ENCODE measurements at places on chromosomes 2 and 18. TPM values are rescaled to one million over a fixed set of nuclear protein-coding genes. Genes with fewer than 3 reads are reported as not detected.

QPCT gene
- total RNA-seq: not detected

CRYBA2 gene
- not detected for total RNA-seq

MEIS1 gene
- 23.1 TPM for total RNA-seq

CWC22 gene
- 15.3 TPM for total RNA-seq

STPG4 gene
- total RNA-seq: not detected

CROCC2 gene
- total RNA-seq: 4.5 TPM

CYP27A1 gene
- 147 TPM for total RNA-seq

DAW1 gene
- 7.3 TPM for total RNA-seq

PLCL1 gene
- total RNA-seq: 5.3 TPM

LOXHD1 gene
- 2.1 TPM for total RNA-seq

LRP2 gene
- 27.3 TPM for total RNA-seq

KCNIP3 gene
- 1.3 TPM for total RNA-seq

SNED1 gene
- 61.1 TPM for total RNA-seq

D2HGDH gene
- 12.5 TPM for total RNA-seq

GRCh38 chr18:43805646-43806194 lies 528.4 kb upstream of the SYT4 start:
- no peaks in the 10 kb centered on the region for H3K4me1 ChIP-seq
- H3K27me3 ChIP-seq: no peaks in the 10 kb centered on the region
- DNase-seq: no peak
- H3K27ac ChIP-seq: no peak overlapping the region

GRCh38 chr2:133602538-133602937 lies 34.3 kb upstream of the NCKAP5 start:
- H3K27me3 ChIP-seq: no peaks in the 10 kb centered on the region
- H3K27ac ChIP-seq: no peak overlapping the region
- no peak overlapping the region for H3K4me3 ChIP-seq
- no peak for DNase-seq

DNA sequence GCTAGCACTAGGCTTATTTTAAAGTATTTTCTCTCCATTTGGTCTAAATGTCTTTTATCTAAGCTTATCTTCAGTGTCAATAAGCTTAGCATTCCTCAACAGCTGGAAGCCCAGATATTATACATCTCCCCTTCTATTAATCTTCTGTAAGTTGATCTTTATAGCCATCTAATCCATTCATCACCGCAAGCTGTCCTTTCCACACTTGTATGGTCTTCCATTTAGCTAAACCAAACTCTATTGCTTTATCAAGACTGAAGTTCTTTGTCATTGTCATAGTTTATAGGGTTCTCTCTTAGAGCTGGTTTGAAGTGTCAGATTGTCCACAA lies 101.3 kb upstream of the GPR45 start:
- H3K4me1 ChIP-seq: peaks cover 7% of the 10 kb centered on the region
- H3K36me3 ChIP-seq: no peaks in the 10 kb centered on the region
- peaks cover 16% of the 10 kb centered on the region for H3K27me3 ChIP-seq

- H3K4me1 ChIP-seq: no peaks in the 10 kb centered on the region
- H3K4me3 ChIP-seq: no peak overlapping the region
- no peaks in the 10 kb centered on the region for H3K36me3 ChIP-seq
- no peak for DNase-seq
- no peak overlapping the region for H3K27ac ChIP-seq
Observed at GRCh38 chr18:77461062-77461688, 211.5 kb downstream of the GALR1 start.

DNA sequence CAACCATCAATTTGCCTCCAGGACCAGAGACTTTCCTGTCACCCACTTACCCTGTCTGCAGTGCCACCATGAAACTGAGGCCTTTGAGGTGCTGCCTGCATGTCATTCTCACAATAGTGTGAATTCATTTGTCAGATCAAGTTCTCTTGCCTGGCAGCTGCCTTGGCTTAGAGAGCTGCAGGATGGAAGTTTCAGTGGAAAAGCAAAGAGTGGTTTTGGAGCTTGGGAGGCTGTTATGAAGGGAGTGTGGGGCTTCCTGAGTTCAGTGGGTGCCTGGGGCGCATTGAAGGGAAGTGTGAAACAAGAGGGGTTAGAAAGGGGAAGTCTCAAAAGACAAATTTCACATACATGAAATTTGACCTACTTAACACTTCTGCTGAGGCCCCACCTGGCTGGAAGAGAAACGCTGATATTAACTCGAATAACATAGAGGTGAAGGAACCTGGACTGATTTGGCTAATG lies 7.9 kb upstream of the LBH start:
- no peaks in the 10 kb centered on the region for H3K36me3 ChIP-seq
- H3K27ac ChIP-seq: peak overlapping the region; percentile 22
- no peaks in the 10 kb centered on the region for H3K27me3 ChIP-seq
- no peak overlapping the region for H3K4me3 ChIP-seq
- H3K4me1 ChIP-seq: peaks cover 17% of the 10 kb centered on the region
- DNase-seq: no peak

DNA sequence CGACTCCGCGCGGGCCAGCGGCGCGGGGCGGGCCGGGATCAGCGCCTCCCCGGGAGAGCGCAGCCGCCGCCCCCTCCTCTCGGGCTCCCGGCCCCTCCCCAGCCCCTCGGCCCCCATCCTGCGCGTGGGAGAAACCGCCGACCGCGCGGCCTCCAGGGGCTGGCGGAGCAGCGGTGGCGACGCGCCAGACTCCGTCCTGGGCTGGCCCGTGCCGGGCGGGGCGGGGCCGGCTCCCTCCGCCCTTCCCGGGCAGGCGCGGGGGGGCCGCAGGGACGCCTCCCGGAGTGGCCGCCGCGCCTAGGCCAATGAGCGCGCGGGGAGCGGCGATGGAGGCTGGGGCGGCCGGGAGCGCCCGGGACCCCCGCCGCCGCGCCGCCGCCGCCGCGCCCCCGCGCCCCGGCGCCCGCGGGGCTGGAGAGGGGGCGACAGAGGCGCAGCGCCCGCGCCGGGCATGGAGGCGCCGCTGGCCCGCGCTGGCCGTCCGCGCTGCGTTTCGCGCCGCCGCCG lies 49.1 kb downstream of the KCNIP3 start:
- no peak overlapping the region for H3K27ac ChIP-seq
- peaks cover 22% of the 10 kb centered on the region for H3K4me1 ChIP-seq
- peak overlapping the region; percentile 76 for H3K4me3 ChIP-seq
- H3K36me3 ChIP-seq: no peaks in the 10 kb centered on the region

GRCh38 chr18:74610051-74610615 lies 12.5 kb downstream of the ZNF407 start:
- no peak overlapping the region for H3K27ac ChIP-seq
- H3K4me1 ChIP-seq: no peaks in the 10 kb centered on the region
- DNase-seq: no peak
- no peaks in the 10 kb centered on the region for H3K27me3 ChIP-seq

GRCh38 chr18:9701609-9702349 lies 6.3 kb upstream of the RAB31 start:
- H3K36me3 ChIP-seq: no peaks in the 10 kb centered on the region
- H3K4me1 ChIP-seq: peaks cover 14% of the 10 kb centered on the region
- H3K27ac ChIP-seq: no peak overlapping the region
- no peak for DNase-seq
- H3K27me3 ChIP-seq: no peaks in the 10 kb centered on the region

GRCh38 chr2:137115081-137115794 lies 349.9 kb downstream of the THSD7B start:
- H3K27ac ChIP-seq: no peak overlapping the region
- H3K27me3 ChIP-seq: no peaks in the 10 kb centered on the region
- H3K4me3 ChIP-seq: no peak overlapping the region
- peak; percentile 23 for DNase-seq

GRCh38 chr2:236254001-236254400 lies 10.2 kb downstream of the ASB18 start:
- no peaks in the 10 kb centered on the region for H3K36me3 ChIP-seq
- H3K27ac ChIP-seq: no peak overlapping the region
- no peak overlapping the region for H3K4me3 ChIP-seq

DNA sequence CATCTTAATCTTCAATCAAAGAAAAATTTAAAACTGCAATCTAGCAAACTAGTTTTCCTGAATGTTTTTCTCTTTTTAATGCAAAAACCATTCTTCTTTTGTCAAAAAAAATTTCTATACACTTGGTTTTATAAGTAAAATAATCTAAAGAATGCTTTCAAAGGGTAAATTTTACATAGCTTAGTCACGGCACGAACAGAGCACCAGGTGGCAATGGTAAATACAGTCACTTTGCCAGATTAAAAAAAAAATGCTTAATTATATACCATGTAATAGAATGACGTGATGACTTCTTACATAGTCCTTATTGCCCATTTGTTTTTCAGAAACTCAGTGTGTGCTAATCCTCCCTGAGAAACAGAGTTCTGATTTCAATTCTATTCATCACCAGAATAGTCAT lies 10.4 kb downstream of the FEZ2 start:
- no peaks in the 10 kb centered on the region for H3K27me3 ChIP-seq
- no peak overlapping the region for H3K27ac ChIP-seq
- DNase-seq: no peak
- peaks cover 3% of the 10 kb centered on the region for H3K4me1 ChIP-seq
- no peak overlapping the region for H3K4me3 ChIP-seq

- H3K4me3 ChIP-seq: no peak overlapping the region
- no peaks in the 10 kb centered on the region for H3K27me3 ChIP-seq
- H3K36me3 ChIP-seq: no peaks in the 10 kb centered on the region
- peak; percentile 29 for DNase-seq
Observed at GRCh38 chr2:12769492-12770105, 52.9 kb downstream of the TRIB2 start.

GRCh38 chr18:9475643-9476591 lies 604 bp downstream of the RALBP1 start:
- no peaks in the 10 kb centered on the region for H3K27me3 ChIP-seq
- peaks cover 8% of the 10 kb centered on the region for H3K36me3 ChIP-seq
- H3K4me3 ChIP-seq: peak overlapping the region; percentile 98
- peaks cover 9% of the 10 kb centered on the region for H3K4me1 ChIP-seq

DNA sequence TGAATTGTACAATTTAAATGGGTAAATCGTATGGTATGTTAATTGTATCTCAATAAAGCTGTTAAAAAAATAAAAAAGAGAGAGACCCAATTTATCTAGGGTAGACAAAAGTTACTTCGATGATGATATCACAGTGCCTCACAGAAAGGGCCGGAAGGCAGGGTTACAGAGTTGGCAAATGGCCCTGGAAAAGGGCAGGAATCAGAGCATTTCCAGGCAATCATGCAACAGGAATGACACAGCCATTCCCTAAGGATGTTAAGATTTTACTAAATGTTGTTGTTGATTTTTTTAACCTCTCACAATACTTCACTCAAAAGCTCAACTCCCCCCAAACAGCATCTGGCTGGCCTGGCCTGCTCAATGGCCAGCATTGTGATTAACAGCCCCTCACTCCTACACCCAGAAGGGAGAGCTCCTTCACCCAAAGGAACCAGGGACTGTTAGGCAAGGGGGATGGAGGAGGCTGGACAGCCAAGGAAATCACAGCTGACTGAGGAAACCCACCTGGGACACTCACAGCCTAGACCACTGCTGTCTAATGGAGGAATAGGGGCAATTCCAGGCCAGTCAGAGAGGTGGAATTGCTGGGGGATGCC lies 7.7 kb upstream of the SP100 start:
- H3K36me3 ChIP-seq: peaks cover 6% of the 10 kb centered on the region
- H3K27ac ChIP-seq: peak overlapping the region; percentile 62
- peaks cover 31% of the 10 kb centered on the region for H3K4me1 ChIP-seq
- H3K27me3 ChIP-seq: no peaks in the 10 kb centered on the region

- no peak for DNase-seq
- H3K27ac ChIP-seq: no peak overlapping the region
- no peaks in the 10 kb centered on the region for H3K27me3 ChIP-seq
- peaks cover 8% of the 10 kb centered on the region for H3K4me1 ChIP-seq
- no peak overlapping the region for H3K4me3 ChIP-seq
Observed at GRCh38 chr18:3279201-3280185, 17.6 kb downstream of the MYL12B start.

GRCh38 chr2:120945832-120946499 lies 210.3 kb downstream of the GLI2 start:
- H3K27me3 ChIP-seq: no peaks in the 10 kb centered on the region
- no peak for DNase-seq
- H3K36me3 ChIP-seq: no peaks in the 10 kb centered on the region
- H3K4me1 ChIP-seq: no peaks in the 10 kb centered on the region
- no peak overlapping the region for H3K27ac ChIP-seq

- H3K4me1 ChIP-seq: no peaks in the 10 kb centered on the region
- no peak overlapping the region for H3K27ac ChIP-seq
- H3K27me3 ChIP-seq: no peaks in the 10 kb centered on the region
Observed at GRCh38 chr2:42150159-42150558, 19.0 kb upstream of the EML4 start.

DNA sequence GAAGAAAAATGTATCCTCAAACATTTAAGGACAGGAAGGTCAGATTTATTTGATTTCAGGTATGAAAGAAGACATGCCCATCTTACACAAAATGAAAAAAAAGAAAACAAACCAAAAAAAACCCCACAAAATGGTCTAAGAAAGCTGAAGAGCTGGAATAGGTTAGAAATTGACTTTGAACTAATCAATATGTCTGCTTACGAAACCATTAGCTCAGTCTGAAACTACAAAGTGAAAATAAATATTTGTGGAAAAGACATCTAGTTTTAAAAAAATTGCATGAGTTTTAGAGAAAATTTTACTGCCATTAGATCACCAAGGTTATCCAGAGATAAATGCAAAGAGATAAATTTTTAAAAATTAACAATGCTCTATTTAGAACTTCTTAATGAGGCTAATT lies 125.3 kb downstream of the TMEFF2 start:
- no peak overlapping the region for H3K4me3 ChIP-seq
- H3K27me3 ChIP-seq: no peaks in the 10 kb centered on the region
- no peak for DNase-seq
- no peaks in the 10 kb centered on the region for H3K4me1 ChIP-seq

GRCh38 chr2:208654056-208654455 lies 247.5 kb downstream of the PTH2R start:
- DNase-seq: no peak
- H3K4me1 ChIP-seq: no peaks in the 10 kb centered on the region
- no peak overlapping the region for H3K27ac ChIP-seq
- H3K27me3 ChIP-seq: no peaks in the 10 kb centered on the region
- no peaks in the 10 kb centered on the region for H3K36me3 ChIP-seq
- no peak overlapping the region for H3K4me3 ChIP-seq

DNA sequence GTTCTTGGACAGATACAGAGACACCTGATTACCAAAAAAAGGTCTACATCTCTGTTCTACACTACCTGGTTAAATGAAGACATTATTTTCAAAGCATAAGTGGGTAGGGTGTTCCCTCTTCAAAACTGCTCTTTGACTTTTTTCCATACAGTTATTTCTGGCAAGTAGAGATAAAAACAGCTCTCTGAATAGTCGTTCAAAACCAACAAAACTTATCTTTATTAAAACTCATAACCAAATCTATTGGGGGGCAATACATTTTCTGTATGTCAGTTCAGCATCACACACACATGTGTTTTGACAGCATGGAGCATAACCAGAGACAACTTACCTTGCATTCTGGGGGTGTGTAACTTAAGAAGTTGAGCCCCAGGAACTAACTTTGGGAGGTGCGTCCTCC lies 149.0 kb upstream of the EPC2 start:
- no peak for DNase-seq
- H3K27ac ChIP-seq: no peak overlapping the region
- H3K4me1 ChIP-seq: no peaks in the 10 kb centered on the region

- no peak overlapping the region for H3K27ac ChIP-seq
- no peaks in the 10 kb centered on the region for H3K27me3 ChIP-seq
- H3K4me3 ChIP-seq: no peak overlapping the region
- no peaks in the 10 kb centered on the region for H3K36me3 ChIP-seq
Observed at GRCh38 chr2:134555411-134555810, 163.4 kb downstream of the TMEM163 start.
